A549 treated with ZK216348 at 1 μM for 4 hours (cell line): ENCODE measurements at places on chromosomes 12 and 14. TPM values are rescaled to one million over a fixed set of nuclear protein-coding genes. Genes with fewer than 3 reads are reported as not detected.

HIF1A gene
- total RNA-seq, result 122 to 197 TPM (median 189 TPM) in 5 replicates

TMEM263 gene
- total RNA-seq, result 26.4 to 34.9 TPM (median 28.5 TPM) in 5 replicates

PTHLH gene
- total RNA-seq, result 17.6 to 22.9 TPM (median 19.5 TPM) in 5 replicates

CLEC2A gene
- total RNA-seq, result not detected in 5 replicates

GRIP1 gene
- total RNA-seq, result 1.4 to 6.6 TPM (median 4.4 TPM) in 5 replicates

MMP19 gene
- 0.14 to 0.61 TPM (median 0.28 TPM) in 5 replicates for total RNA-seq

MDM2 gene
- 29.0 to 64.3 TPM (median 54.2 TPM) in 5 replicates for total RNA-seq

DPY19L2 gene
- total RNA-seq, result 1.3 to 3.3 TPM (median 2.6 TPM) in 5 replicates

KERA gene
- not detected in 5 replicates for total RNA-seq
